ENCODE measurements at places on chromosomes 2 and 18.

DNA sequence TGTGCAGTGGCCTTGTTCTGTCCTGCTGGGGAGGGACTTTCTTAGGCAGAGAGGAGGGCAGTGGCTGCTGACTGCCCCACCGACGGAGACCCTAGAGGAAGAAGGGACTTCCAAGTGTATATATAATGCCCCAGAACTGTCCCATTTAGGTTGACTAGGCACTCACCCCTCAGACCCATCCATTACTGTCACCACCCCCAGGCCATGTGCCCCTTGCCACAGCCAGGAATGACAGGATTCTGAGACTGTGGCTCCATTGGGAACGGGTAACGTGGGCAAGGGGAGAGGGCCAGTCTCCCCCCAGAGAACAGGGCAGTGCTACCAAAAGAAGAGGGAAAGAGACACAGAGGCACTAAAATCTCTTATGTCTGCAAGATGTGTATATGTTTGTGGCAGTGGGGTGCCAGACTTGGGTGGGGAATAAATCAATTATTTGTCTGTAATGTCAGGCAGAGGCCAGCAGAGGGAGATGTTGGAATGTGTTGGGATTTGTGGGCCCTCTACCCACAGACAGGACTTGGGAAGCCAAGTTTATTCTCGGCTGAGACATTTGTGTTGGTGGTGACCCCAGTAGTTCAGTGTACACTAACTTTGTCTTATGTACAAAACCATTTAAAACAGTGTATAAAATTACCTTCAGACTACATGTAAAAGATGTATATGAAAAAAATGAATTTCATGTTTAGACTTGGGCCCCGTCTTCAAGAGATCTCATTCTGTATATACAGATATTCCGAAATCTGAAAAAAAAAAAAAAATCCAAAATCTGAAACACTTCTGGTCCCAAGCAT, 24.0 kb upstream of the TMEM37 start:
- DNase-seq: peak; percentile 56

DNA sequence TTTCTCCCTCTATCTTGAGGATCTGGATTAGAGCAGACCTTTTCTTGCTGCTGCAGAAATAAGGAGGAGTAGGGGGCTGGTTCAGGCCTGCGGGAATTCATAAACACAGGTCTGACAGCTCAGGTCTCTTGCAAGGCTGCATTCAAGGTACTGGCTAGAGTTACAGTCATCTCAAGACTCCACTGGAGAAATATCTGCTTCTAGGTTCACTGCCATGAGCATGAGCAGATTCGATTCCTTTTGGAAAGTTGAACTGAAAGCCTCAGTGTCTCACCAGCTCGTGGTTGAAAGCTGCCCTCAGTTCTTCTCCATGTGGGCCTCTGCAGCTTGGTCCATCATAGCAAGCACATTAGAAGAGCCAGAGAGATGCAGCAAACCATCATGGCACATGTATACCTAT, 124.4 kb upstream of the SETBP1 start:
- no peak for DNase-seq

GRCh38 chr18:37452015-37452414, 113.6 kb downstream of the CELF4 start:
- DNase-seq: no peak

GRCh38 chr18:45270289-45270771, 344.9 kb upstream of the SLC14A2 start:
- DNase-seq: no peak

DNA sequence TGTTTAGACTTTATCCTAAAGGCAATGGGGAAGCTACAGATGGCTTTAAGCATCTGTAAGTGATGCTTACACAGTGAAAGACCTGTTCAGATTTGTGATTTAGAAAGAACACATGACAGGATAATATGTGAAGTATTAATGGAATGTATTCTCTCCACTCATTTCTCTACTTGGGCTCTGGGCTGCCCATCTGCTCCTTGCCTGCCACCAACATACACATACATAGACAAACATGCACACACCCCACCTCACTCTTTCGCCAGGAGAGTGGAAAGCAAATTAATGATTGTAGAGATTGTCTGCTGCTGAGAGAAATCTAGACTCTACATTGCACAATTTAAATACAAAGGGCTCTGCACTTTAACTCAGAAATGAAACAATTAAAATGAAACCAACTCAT, 61.0 kb upstream of the NFE2L2 start:
- no peak for DNase-seq

DNA sequence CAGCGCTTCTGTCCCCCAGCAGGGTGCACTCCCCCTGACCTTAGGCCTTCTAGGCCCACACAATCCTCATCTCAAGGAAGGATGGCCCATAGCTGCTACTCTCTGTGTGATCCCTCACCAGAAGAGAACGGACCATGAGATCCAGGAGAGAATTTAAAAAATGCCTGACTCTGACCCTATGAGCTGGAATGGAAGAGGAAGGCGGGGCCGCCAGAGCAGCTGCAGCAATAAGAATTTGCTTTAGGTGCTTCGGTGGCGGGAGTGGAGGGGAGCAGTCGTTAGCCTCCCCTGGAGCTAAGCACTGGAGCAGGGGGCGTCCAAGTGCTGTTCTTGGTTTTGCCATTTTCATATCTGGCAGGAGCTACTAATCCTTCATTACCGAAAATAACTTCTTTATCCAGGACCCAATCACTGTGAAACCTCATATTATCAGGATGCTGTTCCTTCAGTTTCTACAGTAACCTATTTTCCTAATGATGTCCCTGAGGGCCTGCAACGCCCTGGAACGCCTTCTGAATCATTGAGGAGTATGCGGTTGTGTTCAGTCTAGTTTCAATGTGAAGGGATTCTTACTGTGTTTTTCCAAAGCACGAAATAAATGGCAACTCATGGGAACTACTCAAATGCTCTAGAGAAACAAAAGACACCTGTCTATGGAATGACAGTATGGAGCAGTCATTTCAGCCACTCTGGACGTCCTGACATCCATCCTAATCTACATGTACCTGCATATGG, 105.1 kb upstream of the SIX2 start:
- no peak for DNase-seq

- DNase-seq: no peak
These were observed 89.0 kb downstream of the KCTD1 start for GRCh38 chr18:26459340-26459739.

DNA sequence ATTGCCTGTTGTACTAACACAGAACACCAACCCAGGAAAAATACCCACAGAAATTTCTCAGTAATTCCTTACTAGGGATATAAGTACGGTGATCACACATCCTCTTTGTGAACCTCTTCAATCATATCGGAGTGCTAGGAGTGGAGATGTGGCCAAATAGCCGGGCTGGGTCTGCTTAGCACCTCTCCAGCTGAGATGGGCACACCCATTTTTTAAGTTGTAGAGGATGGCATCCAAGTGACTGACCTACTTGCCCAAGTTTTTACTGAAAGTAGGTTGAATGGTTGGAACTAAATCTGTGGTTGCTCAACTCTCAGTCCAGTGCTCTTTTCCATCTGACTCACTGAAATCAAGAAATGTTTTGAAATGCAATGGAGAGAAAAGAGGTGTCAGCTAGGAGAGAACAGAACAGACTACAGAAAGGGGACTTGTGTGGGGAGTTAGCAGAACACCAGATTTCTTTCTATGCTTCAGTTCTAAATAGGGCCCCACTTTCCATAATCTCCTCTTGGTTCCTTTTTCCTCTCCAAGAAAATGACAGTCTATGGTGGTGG, 68.7 kb upstream of the FSHR start:
- no peak for DNase-seq

DNA sequence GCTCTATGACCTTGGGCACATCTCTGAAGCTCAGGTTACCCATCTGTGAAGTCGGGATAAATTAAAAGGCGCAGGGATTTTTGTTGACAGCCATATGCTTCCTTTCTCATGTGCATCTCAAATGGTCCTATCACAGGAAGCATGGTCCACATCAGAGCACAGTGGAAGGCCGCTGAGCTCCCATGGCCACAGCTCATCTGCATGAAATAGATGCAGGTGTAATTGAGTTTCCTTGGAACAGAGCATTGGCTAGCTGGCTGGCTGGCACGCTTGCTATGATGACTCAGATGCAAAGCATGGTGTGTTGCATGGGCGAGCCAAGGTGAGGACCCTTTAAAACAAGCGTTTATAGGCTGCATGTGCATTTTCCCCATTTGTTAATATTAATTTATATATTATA, 79.3 kb downstream of the TXNL1 start:
- DNase-seq: no peak

DNA sequence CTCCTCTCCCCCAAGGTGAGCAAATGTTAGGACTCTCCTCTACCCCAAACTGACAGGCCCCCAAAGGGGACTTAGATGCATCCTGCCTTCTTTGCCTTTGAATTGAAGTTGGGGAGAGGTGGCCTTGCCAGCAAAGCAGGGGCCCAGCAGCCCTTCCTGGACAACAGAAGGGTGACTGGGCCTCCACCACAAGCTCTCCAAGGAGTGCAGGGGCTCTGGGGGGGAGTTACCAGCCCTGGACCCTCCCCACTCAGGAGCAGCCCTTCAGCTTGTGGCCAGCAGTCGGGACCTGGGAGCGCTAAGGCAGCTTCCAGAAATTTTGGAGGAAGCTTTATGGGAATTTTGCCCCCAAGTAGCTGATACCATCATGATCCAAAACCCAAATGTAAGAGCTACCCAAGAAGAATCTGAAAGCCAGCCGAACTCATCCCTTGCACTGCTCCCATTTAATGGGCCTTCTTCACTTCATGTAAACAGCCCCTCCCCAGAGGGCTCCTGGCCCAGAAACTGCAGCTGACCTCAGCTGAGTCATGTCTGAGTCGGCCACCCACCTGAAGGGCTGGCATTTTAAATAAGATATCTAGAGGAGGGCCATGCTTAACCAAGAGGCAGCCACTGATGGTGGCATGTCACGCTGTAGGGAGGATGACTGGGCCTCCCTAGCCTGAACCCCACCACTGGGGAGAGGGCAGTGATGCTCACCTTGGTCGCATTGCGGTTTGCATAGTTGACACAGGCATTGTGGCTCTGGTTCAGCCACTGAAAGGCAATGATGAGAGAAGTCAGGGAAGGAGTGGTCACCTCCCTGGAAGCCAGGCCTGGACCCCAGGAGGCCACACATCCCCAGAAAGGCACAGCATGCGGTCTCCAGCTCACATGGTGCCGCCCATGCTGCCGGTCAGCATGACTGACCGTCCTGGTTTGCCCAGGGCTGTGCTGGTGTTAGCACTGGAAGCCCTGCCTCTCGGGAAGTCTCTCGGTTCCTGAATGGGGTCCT, 71.5 kb downstream of the SFXN5 start:
- DNase-seq: no peak

GRCh38 chr2:174630107-174630506, 32.5 kb upstream of the WIPF1 start:
- no peak for DNase-seq

DNA sequence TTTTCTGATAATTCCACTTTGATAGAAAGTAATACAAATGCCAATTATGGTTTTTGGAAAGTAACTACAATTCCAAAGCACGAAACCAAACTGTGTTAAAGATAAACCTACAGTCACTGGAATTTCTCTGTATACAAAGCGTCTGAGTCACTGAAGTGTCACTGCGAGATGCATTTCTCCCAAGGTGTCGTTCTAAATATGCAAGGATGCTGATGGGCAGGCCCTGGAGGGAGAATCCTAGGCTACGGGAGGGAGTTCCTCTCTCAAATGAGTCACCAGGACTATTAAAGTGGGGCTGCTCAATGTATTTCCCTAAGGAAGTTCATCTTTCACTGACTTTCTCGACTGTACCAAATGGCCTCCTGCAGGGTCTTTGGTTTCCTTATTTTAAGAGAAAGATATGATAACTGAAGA, 163.8 kb upstream of the STK17B start:
- no peak for DNase-seq

GRCh38 chr2:179860255-179861026, 971 bp downstream of the ZNF385B start:
- DNase-seq: peak; percentile 68
